ENCODE measurements at places on chromosomes 1 and 21. TPM values are rescaled to one million over a fixed set of nuclear protein-coding genes. Genes with fewer than 3 reads are reported as not detected.

GRCh38 chr1:168096296-168097165, 40.2 kb downstream of the GPR161 start:
- H3K4me3 ChIP-seq: no peak overlapping the region
- DNase-seq: no peak
- no peaks in the 10 kb centered on the region for H3K36me3 ChIP-seq
- H3K27me3 ChIP-seq: no peaks in the 10 kb centered on the region
- peaks cover 5% of the 10 kb centered on the region for H3K4me1 ChIP-seq

- H3K27ac ChIP-seq: no peak overlapping the region
- no peaks in the 10 kb centered on the region for H3K36me3 ChIP-seq
- H3K27me3 ChIP-seq: peaks cover 2% of the 10 kb centered on the region
- no peak for DNase-seq
- H3K4me1 ChIP-seq: no peaks in the 10 kb centered on the region
Observed at GRCh38 chr1:160741092-160741501, 2.0 kb downstream of the SLAMF7 start.

Gene CCDC30
- 2.2 TPM for total RNA-seq

Gene CELA2A
- not detected for total RNA-seq

Gene LCK
- not detected for total RNA-seq

GRCh38 chr1:178126741-178127185, 32.9 kb downstream of the RASAL2 start:
- H3K4me1 ChIP-seq: peaks cover 23% of the 10 kb centered on the region
- H3K27ac ChIP-seq: peak overlapping the region; percentile 83
- no peaks in the 10 kb centered on the region for H3K36me3 ChIP-seq
- DNase-seq: peak; percentile 98

Gene CHAF1B
- total RNA-seq: 3.0 TPM

Gene SERINC2
- 30.4 TPM for total RNA-seq

- no peaks in the 10 kb centered on the region for H3K27me3 ChIP-seq
- no peak overlapping the region for H3K4me3 ChIP-seq
- DNase-seq: no peak
- H3K4me1 ChIP-seq: peaks cover 51% of the 10 kb centered on the region
- H3K36me3 ChIP-seq: no peaks in the 10 kb centered on the region
Observed at GRCh38 chr1:203511513-203511912, 17.6 kb downstream of the OPTC start.

Gene KRTAP13-2
- total RNA-seq: not detected

DNA sequence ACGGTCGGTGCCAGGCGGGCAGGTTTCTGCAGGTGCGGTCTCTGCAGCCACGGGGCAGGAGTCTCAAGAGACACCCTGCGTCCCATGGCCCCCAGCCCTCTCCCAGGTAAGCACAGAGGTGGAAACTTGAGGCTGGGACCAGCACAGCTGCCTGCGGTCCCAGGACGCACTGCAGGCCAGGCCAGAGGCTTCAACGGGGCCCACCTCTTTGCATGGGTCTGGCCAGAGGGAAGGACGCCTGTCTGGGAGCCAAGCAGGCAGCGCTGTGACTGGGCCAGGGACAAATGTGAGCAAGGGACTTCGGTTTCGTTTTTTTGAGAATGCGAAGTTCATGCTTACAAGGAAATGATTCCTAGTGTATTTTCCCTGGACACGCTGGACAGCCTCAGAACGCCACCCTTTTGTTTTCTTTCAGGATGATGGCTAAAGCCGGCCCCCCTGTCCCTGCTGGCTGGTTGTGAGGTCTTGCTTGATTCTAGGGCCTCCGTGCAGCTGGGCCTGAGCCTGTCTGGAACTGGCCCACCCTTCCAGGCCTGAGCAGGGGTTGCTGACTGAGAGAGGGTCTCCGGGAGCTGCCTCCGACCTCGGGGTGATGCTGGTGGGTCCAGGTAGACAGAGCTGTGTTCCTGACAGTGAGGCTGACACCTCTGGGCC, 38.3 kb downstream of the MORN1 start:
- no peak overlapping the region for H3K27ac ChIP-seq
- no peak for DNase-seq
- no peaks in the 10 kb centered on the region for H3K27me3 ChIP-seq
- H3K4me3 ChIP-seq: no peak overlapping the region
- H3K4me1 ChIP-seq: no peaks in the 10 kb centered on the region

DNA sequence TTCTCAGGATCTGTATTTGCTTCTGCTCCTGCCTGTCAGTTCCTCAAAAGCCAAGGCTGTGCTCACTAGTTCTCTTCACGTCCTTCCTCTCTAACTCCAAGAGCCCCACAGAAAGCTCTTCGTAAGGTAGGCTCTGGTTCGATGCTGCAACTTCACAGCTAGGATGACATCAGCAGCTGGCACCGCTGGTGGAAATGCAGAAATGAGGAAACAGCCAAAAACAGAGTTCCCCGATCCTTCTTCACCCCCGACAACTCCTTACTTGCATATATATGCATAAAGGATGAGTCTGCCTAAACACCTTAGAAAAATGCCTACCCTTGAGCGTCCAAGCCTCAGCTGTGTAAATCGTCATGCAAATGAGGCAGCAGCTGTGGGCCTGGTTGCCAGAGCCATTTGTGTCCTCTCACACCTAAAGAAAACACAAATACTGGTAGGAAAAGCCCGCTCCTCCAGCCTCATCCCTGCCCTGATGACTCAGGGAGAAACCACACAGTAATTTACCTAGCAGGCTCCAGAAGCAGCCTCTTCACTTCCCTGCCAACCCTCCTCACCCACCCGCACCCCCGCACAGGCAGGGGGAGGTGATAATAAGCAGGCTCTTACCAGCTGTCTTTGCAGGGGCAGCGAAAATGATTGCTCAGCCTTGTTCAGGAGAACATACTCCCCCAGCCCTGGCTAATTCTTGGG, 28.2 kb downstream of the BATF3 start:
- H3K27me3 ChIP-seq: peaks cover 3% of the 10 kb centered on the region
- H3K27ac ChIP-seq: no peak overlapping the region
- H3K36me3 ChIP-seq: no peaks in the 10 kb centered on the region
- DNase-seq: peak; percentile 73
- H3K4me1 ChIP-seq: peaks cover 32% of the 10 kb centered on the region
- no peak overlapping the region for H3K4me3 ChIP-seq

- no peaks in the 10 kb centered on the region for H3K4me1 ChIP-seq
- no peaks in the 10 kb centered on the region for H3K36me3 ChIP-seq
- no peak for DNase-seq
- H3K27ac ChIP-seq: no peak overlapping the region
- H3K4me3 ChIP-seq: no peak overlapping the region
- H3K27me3 ChIP-seq: no peaks in the 10 kb centered on the region
Observed at GRCh38 chr1:4147509-4147908, 247.4 kb upstream of the C1orf174 start.

- H3K27me3 ChIP-seq: no peaks in the 10 kb centered on the region
- no peak for DNase-seq
- H3K4me3 ChIP-seq: no peak overlapping the region
- no peak overlapping the region for H3K27ac ChIP-seq
- no peaks in the 10 kb centered on the region for H3K36me3 ChIP-seq
Observed at GRCh38 chr21:18743531-18743930, 339.9 kb upstream of the TMPRSS15 start.

DNA sequence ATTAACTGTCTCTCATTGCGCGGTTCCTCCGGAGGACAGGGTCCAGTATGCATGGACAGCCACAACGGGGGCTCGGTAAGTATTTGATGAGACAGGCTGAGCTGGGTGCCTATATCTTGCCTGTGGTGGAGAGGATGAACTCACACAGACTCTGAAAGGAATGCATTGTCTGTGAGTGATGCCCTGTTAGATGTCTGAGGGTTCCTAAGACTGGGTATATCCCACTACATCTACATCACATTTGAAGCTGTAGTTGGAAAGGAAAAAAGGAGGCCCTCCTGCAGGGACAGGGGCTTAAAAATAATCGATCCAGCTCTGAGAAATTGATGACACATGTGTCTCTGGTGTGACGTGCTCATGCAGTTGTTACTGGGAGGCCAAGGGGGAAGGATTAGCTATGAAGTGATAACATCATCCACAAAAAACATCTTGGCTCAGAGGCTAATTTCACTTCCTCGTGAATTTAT, 1.9 kb downstream of the ADARB1 start:
- DNase-seq: no peak
- no peaks in the 10 kb centered on the region for H3K36me3 ChIP-seq
- H3K27ac ChIP-seq: no peak overlapping the region

- H3K36me3 ChIP-seq: no peaks in the 10 kb centered on the region
- peaks cover 4% of the 10 kb centered on the region for H3K27me3 ChIP-seq
- H3K4me1 ChIP-seq: no peaks in the 10 kb centered on the region
- no peak for DNase-seq
- no peak overlapping the region for H3K4me3 ChIP-seq
Observed at GRCh38 chr1:226588484-226588883, 39.9 kb downstream of the STUM start.

DNA sequence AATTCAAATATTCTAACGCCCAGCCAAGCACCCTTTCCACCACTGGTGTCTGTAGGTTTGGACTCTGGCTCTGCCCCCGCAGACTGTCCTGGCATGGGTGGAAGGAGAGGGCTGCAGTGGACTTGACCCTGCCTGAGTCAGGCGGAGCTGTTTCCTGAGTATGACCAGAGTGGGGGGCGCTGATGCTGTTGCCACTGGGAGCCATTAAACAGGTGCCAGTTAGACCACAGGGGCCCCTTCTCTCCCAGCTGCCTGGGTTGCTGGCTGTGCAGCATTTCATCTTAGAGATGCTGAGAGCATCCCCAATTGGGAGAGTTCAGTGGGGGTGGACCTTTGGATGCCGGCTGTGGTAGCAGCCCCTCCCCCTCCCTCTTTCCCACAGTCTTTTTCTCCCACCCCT, 539.5 kb downstream of the MATN1 start:
- no peak overlapping the region for H3K4me3 ChIP-seq
- H3K4me1 ChIP-seq: no peaks in the 10 kb centered on the region

Gene GLMN
- total RNA-seq: 13.3 TPM

GRCh38 chr1:208531003-208531750, 287.0 kb upstream of the PLXNA2 start:
- no peak overlapping the region for H3K4me3 ChIP-seq
- H3K27me3 ChIP-seq: peaks cover 4% of the 10 kb centered on the region
- H3K27ac ChIP-seq: no peak overlapping the region
- no peak for DNase-seq
- no peaks in the 10 kb centered on the region for H3K36me3 ChIP-seq
- no peaks in the 10 kb centered on the region for H3K4me1 ChIP-seq

DNA sequence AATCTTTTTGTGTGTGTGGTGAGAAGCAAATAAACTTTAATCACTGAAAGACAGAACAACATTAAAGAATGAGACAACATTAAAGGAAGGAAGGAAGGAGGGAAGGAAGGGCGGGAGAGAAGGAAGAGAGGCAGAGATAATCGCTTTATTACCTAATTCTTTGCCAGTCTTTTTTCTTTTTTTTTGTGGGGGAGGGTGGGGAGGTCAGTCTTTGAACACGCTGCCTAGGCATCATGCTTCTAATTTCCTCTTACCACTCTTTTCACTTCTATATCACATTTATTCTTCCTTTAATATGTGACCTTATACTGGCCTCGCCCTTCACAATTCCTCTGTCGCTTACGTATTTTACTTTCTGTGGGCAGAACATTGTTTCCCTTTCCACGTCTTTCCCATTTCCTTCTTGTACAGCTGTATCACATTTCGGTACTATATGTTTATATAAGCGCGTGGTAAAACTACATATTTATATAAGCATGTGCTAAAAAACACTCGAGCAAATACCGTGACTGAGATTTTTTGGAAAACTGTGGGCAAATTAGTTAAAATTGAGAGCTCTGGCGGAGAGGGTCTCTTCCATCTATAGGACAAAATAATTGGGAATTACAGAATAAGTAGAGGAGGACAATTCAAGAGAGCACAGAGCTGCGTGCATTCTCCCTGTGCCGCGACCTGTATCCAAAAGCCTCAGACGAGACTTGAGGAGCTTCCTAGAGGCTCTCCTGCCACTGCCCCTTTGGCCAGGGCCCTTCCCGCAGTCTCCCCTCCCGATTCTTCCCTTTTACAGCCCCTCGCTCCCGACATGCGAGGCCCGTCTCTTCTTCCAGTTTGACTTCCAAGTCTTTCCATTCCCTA, 823 bp upstream of the PRKAA2 start:
- H3K36me3 ChIP-seq: no peaks in the 10 kb centered on the region
- no peaks in the 10 kb centered on the region for H3K27me3 ChIP-seq
- peaks cover 6% of the 10 kb centered on the region for H3K4me1 ChIP-seq
- DNase-seq: no peak

- no peak overlapping the region for H3K4me3 ChIP-seq
- peak; percentile 41 for DNase-seq
- peaks cover 5% of the 10 kb centered on the region for H3K4me1 ChIP-seq
Observed at GRCh38 chr1:38418195-38419030, 371.8 kb upstream of the POU3F1 start.
